ENCODE measurements at places on chromosomes 4 and X. TPM values are rescaled to one million over a fixed set of nuclear protein-coding genes. Genes with fewer than 3 reads are reported as not detected.

- no peak for DNase-seq
These were observed 121.7 kb upstream of the HAND2 start for GRCh38 chr4:173651651-173652282.

DNA sequence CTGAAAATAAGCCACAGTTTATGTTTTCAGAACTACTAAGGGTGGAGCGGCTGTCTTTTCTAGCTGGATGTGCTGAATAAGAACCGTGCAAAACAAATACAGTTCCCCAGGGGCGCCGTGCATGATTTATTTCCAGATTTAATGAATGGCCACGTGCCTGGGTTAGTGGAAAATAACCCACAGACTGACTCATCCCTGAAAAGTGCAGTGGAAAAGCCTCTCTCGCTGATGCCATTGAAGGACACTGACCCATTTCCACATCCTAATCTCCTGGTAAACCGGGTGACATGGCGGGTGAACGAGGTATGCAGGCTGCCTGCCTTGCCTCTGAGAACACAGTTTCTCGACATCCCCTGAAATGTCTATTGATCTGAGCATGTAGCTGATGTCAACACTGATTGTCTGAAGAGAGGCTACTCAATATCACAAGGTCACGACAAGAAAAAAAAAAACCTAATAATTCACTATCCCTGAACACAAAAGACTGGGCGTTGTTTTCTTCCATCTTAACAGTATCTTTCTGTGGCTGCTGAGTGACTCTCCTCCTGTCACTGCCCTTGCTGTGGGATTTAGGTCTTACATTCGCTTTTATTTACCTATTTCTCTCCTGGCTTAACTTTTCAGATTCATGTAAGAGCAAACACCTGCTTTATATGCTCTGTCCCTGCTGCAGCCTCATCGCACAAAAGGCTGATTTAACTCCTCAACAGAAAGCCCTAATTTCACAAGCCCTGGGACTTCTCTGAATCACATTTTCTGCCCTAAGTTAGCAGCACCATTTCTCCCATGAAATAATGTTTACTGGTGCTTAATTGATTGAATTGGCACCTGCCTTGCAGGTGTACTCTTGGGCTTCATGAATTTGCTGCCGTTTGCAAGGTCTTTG, 76.9 kb upstream of the SCOC start:
- DNase-seq, result peak; percentile 89

GRCh38 chr4:101346351-101347266, 717 bp downstream of the PPP3CA start:
- peak; percentile 61 for DNase-seq

DNA sequence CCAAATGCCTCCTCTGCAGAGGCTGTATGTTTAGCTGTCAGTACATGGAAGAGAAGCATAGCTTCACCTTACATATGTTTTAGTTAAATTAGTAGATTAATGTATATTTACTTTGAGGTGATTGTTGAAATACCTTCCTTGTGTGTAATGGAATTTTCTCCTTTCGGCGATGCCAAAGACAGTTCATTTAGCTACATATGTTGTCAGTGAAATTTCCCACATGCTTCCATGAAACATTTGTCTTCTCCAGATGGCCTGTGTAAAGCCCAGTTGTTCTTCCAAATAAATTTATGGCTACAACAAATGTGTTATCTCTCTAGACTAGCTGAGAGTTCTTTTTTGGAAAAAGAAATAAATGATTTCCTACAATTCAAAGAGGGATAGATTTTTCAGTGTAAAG, 95.2 kb downstream of the GPAT3 start:
- DNase-seq, result no peak

DNA sequence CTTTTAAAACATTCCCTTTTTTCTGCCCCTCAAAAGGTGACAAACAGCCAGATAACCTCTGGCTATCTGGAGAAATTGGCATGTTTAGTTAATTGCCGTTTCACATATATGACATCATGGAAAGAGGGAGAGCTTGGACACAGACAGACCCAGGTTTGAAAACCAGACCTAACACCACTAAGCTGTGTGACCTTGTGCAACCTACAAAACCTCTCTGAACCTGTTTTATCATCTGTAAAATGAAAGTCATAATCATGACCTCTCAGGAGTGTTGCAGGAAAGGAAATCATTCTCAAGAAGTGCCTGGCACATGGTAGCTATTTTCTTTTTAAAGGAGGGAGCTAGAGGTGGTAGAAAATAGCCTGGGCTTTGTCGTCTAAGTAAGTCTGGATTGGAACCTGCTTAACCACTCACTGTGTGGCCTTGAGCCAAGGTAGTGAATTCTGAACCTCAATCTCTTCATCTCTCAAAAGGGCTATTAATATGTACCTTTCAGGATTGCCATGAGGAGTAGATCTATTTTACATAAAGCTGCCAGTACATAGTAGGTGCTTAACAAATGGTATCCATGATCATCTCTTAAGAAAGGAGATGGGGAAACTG, 363.5 kb downstream of the BCOR start:
- DNase-seq, result no peak

The HERC6 gene
- total RNA-seq, result 4.0 TPM

The AFF2 gene
- total RNA-seq, result 3.2 TPM
